Activated CD4-positive, alpha-beta T cell treated with anti-CD3 and anti-CD28 coated beads for 24 hours (primary cell): ENCODE measurements at places on chromosomes 11 and 22.

- no peak for DNase-seq
These were observed 103.3 kb upstream of the B3GAT1 start for GRCh38 chr11:134515081-134515960.

GRCh38 chr11:92707173-92707619 lies 262.3 kb upstream of the MTNR1B start:
- DNase-seq: no peak

DNA sequence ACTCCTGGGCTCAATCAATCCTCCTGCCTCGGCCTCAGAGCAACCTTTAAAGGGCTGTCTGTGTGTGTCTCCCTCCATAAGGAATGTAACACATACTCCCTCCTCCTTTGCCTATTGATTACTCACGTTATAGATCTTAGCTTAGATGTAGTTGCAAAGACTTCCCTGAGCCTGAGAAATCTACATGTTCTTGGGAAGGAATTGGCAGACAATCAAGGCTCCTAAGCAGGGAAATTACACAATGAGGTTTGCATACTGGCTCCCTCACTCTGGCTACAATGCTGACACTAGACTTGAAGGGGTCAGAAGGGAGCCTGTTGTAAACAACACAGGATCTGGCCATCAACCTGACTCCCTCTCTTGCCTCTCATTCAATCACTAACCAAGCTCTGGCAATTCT lies 5.2 kb upstream of the OLFML1 start:
- no peak for DNase-seq

DNA sequence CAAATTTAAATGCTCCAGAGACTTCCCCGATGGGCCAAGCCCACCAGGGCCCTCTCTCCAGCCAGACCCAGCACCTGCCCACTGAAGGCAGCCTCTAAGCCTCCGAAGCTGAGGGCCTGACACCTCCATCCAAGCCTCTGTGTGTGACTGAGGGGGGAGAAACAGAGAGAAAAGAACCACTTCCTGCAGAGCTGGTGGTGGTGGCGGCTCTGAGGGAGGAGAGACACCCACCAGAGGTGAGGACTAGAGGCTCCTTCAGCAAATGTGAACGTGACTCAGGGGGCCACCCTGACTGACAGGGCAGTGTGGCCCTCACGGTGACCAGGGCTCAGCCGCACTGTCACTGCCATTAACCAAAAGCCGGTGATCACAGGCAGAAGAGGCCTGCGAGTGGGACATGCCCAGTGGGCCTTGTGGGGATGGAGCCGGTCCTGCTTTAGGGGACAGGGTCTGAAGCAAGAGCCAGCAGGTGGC lies 31.0 kb upstream of the CD5 start:
- DNase-seq: peak; percentile 43

DNA sequence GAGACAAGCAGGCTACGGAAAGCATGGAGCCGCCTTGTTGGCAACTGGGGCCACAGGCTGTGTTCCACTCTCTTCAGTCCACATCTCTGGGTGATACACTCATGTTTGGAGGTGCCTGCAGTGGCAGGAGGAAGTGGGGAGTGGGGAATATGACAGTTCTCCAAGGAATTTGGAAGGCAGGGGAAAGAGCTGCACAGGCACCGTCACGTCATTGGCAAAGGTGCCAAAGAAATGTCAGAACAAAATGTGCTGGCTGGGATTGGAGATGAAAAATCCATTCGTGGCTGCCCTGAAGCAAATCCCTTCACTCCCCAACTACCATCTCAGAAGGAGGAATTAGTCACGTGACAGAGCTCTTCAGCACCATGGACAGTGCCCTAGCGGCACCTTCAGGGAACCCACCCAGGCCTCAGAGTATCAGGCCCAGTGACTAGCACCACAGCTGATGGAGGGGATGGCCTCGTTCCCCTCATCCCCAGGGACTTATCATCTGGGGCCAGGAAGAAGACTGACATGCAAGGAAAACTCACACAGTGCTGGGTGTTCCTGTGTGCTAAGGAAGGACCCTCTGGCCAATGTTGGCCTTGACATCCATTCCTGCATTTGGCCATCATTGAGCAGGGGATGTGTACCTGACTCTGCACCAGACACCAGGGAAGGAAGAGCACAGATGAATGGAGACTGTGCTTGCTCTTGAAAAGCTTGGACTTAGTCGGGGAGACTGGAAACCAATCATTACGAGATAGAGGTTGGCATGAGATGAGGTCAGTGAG lies 48.5 kb upstream of the PRDM11 start:
- DNase-seq: no peak

GRCh38 chr22:37972527-37972926 lies 11.8 kb downstream of the SOX10 start:
- no peak for DNase-seq

- DNase-seq: no peak
These were observed 6.1 kb downstream of the MRPL17 start for GRCh38 chr11:6677018-6677417.

GRCh38 chr22:30204742-30205111 lies 41.8 kb downstream of the LIF start:
- DNase-seq: no peak

DNA sequence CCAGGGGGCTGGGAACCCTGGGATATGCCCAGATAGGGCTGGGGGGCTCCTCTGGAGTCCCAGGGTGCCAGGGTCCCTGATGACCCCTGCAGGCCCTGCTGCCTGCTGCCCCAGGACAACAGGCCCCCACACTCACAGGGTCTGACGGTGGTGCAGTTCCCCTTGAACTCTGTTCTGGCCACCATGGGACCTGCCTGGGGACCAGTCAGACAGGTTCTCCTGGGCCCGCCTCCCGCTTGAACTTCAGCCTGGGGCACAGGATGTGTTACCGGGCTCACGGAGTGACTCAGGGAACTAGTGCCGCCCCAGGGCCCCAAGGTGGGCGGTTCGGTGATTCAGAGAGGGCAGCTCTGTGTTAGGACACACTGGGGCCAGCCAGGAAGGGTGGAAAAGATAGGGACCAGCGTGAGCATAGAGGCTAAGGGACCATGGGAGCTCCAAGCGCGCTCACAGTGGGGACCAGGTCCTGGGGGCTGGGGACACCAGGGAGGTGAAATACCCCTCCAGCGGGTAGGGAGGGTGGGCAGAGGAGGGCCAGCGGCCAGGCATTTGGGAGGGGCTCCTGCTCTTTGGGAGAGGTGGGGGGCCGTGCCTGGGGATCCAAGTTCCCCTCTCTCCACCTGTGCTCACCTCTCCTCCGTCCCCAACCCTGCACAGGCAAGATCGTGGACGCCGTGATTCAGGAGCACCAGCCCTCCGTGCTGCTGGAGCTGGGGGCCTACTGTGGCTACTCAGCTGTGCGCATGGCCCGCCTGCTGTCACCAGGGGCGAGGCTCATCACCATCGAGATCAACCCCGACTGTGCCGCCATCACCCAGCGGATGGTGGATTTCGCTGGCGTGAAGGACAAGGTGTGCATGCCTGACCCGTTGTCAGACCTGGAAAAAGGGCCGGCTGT lies 21.5 kb upstream of the TXNRD2 start:
- no peak for DNase-seq

DNA sequence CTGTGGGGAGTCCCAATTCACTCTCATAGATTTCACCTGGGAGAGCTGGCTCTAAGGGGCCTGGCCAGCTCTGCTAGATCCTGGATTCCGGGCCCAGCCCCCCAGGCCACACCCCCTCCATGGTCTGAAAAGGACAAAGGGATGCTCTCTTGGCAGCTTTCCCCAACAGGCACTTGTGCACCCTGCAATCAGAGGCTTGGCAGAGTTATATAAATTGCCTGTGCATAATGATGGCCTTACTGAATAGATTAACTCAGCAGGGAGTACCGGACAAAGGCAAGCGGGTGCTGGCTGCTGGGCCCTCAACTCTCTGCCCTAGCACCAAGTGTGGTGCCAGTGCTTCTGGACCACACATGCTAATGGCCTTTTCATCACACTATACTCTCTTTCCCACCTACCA lies 461.6 kb downstream of the BUD13 start:
- no peak for DNase-seq

GRCh38 chr11:92302770-92303169 lies 78.2 kb downstream of the FAT3 start:
- no peak for DNase-seq

GRCh38 chr11:130526846-130527245 lies 78.4 kb downstream of the ADAMTS15 start:
- DNase-seq: no peak

DNA sequence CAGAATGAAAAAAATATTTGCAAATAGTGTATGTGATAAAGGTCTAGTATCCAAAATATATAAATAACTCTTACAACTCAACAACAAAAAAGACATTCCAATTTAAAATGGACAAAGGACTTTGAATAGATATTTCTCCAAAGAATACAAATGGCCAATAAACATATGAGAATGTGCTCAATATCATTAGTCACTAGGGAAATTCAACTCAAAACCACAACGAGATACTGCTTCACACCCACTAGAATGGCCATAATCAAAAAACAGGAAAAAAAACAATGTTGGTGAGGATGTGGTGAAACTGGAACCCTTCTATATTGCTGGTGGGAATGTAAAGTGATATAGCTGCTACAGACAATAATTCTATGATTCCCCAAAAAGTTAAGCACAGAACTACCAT lies 38.6 kb upstream of the RPS13 start:
- DNase-seq: no peak

DNA sequence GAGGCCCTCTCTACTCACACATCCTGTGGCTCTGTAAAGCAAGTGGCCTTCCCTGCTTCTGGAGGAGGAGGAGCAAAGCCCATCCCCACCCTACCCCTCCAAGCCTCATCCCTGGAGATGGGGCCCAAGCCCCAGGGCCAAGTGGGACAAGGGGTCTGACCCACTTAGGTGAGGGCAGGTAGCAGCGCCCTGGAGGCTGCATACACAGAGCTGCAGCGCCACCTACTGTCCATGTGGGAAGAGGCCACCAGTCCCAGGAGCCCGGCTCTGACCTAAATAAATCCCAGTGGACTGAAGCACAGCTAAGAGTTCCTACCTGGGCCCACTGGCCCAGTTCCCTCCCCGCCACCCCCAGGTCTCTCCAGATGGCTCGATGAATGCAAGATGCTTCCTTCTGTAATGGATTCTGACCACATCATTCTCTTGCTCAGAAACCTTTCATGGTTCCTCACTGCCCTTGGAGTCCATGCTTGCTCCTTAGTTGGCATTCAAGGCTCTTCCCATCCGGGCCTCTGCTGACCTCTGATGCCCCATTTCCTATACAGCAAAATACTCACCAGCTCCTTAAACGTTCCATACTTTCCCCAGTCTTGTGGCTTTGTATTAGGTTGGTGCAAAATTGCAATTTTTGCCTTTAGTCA lies 62.1 kb downstream of the THAP12 start:
- DNase-seq: peak; percentile 83

- DNase-seq: no peak
These were observed 13.1 kb upstream of the MMP1 start for GRCh38 chr11:102810950-102811660.
